ENCODE measurements at places on chromosomes 1 and 21. TPM values are rescaled to one million over a fixed set of nuclear protein-coding genes. Genes with fewer than 3 reads are reported as not detected.

Gene GJA4
- total RNA-seq = not detected

Gene LCE2B
- not detected for total RNA-seq

Gene HSD3B1
- total RNA-seq = not detected

Gene MAN1C1
- total RNA-seq = 7.7 TPM

Gene PRELP
- total RNA-seq = not detected

Gene NBPF10
- 3.1 TPM for total RNA-seq

Gene LAD1
- total RNA-seq = not detected

Gene TAF1A
- total RNA-seq = 13.1 TPM

Gene RHD
- total RNA-seq = not detected

Gene DCST1
- not detected for total RNA-seq

Gene KCNJ6
- not detected for total RNA-seq

Gene KCNE2
- not detected for total RNA-seq

Gene SPRR2F
- not detected for total RNA-seq

Gene SNRPE
- 168 TPM for total RNA-seq

Measured in activated T-helper 17 cell treated with anti-CD3 and anti-CD28 coated beads, Interleukin-2, amount 50 U/mL, for 72 hours (primary cell).